ENCODE measurements at places on chromosomes 1 and 21. TPM values are rescaled to one million over a fixed set of nuclear protein-coding genes. Genes with fewer than 3 reads are reported as not detected.

Gene MRPL24
- total RNA-seq: 42.2 TPM

Gene RASAL2
- 22.7 TPM for total RNA-seq

Gene RPTN
- not detected for total RNA-seq

Gene TFAP2E
- total RNA-seq: 0.33 TPM

Gene CLCA4
- total RNA-seq: not detected

Gene DCDC2B
- not detected for total RNA-seq

Gene KCNJ9
- total RNA-seq: not detected

Gene SCAMP3
- 37.7 TPM for total RNA-seq

Gene ACADM
- total RNA-seq: 27.6 TPM

Gene IL19
- not detected for total RNA-seq

Gene TIAM1
- 2.9 TPM for total RNA-seq

Gene MLLT11
- 3.1 TPM for total RNA-seq

Gene CRNN
- not detected for total RNA-seq

Gene NMNAT2
- under 0.01 TPM for total RNA-seq

Gene NOTCH2
- total RNA-seq: 197 TPM

Gene SELL
- total RNA-seq: 0.15 TPM

Gene UBASH3A
- total RNA-seq: not detected

Gene CGN
- not detected for total RNA-seq

Gene CIART
- 1.6 TPM for total RNA-seq

Gene AADACL3
- not detected for total RNA-seq

Gene ITLN1
- not detected for total RNA-seq

Gene DISP1
- 11.6 TPM for total RNA-seq

Gene METTL13
- 34.5 TPM for total RNA-seq

Gene KRTAP21-2
- not detected for total RNA-seq

Gene MAN1C1
- 4.7 TPM for total RNA-seq

Gene S100A12
- total RNA-seq: not detected

Gene C1orf185
- not detected for total RNA-seq

Gene LRRC39
- 0.33 TPM for total RNA-seq

Gene ARHGAP30
- not detected for total RNA-seq

Gene VPS13D
- 40.4 TPM for total RNA-seq

Gene CCDC30
- total RNA-seq: 0.99 TPM

Gene NBPF6
- not detected for total RNA-seq

Gene CAPN9
- 0.15 TPM for total RNA-seq

Gene HRNR
- not detected for total RNA-seq

Gene ZNF593OS
- not detected for total RNA-seq

Gene SLC22A15
- 7.6 TPM for total RNA-seq

Gene COL24A1
- total RNA-seq: 0.87 TPM

Gene GABRD
- not detected for total RNA-seq

Gene IRF6
- 1.8 TPM for total RNA-seq

Gene HEYL
- not detected for total RNA-seq

Gene AMY1C
- not detected for total RNA-seq

Gene THAP3
- 32.7 TPM for total RNA-seq

Gene MX2
- total RNA-seq: 1.8 TPM

Gene PLXNA2
- total RNA-seq: 1.9 TPM

Gene NBPF4
- total RNA-seq: not detected

Gene LIPI
- total RNA-seq: not detected

Gene PLPPR4
- 1.9 TPM for total RNA-seq

Gene ATP1A4
- total RNA-seq: not detected

Gene FMO4
- 1.2 TPM for total RNA-seq

Gene LMX1A
- total RNA-seq: not detected
